ENCODE measurements at places on chromosomes 13 and 19.

GRCh38 chr13:67353941-67354340 is 123.8 kb upstream of the PCDH9 start:
- DNase-seq: no peak

DNA sequence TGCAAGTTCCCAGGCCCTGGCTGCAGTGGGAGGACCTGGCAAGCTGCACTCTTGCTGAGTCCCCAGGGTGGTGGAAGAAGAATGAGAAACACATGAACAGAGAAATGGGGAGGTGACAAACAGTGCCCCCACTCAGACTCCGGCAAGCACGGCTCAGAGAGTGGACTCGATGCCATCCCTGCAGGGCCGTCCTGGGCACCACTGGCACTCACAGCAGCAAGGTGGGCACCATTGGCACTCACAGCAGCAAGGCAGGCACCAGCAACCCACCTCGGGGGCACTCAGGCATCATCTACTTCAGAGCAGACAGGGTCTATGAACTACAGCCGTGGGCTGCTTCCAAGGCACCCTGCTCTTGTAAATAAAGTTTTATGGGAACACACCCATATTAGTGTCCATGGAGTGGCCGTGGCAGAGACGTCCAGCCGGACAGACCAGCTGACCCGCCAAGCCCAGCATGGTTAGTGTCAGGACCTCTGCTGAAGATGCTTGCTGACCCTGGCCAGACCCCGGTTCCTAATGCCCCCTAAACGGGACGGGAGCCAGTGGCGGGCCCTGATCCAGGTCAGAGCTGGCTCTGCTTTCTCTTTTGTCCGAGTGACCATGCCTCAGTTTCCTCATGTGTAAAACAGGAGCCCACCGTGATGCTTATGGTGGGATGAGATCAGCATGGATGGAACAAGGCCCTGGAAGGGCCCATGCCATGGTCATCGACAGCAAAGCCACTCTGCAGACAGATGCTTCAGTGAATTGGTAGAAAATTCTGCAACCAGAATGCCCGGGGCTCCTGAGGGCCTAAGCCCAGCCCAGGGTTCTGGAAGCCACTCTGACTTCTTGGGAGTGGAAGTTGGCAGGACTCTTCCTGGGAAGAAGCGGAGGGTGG is 2.1 kb upstream of the F10 start:
- DNase-seq: no peak

GRCh38 chr13:113996912-113997745 is 23.3 kb upstream of the C13orf46 start:
- DNase-seq: no peak

DNA sequence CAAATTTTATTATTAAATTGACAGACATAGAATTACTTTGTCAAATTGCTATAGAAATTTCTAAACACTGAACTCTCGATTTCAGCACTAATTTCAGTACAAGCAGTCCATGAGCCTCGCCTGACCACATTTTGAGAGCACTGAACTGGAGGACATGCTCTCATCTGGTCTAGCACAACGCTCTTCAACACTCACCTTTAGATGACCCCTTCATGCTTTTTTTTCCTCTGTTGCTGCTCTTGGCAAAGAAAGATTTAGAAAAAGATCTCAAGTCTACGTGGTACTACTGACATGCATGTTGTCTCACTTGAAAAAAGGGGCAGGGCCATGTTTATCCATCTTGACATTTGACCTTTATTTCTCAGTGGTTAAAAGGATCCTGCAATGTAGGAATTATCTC is 981.5 kb downstream of the DIAPH3 start:
- no peak for DNase-seq

DNA sequence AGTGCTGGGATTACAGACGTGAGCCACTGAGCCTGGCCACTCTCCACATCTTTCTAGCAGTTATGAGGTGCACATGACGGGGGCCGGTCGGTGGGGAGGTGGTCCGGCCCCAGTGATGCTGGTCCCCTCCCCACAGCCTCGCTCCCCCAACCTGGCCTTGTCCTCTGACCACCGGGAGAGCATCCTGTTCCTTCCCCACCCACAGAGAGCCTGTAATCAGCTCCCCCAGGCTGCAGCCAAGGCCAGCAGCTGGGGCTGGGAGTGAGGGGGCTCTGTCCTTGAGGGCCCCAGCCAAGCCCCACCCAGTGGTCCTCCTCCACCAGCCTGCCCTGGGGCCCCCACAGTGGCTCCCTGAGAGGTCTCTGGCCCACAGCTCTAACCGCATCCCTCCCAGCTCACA is 3.0 kb upstream of the INSL3 start:
- DNase-seq: no peak

DNA sequence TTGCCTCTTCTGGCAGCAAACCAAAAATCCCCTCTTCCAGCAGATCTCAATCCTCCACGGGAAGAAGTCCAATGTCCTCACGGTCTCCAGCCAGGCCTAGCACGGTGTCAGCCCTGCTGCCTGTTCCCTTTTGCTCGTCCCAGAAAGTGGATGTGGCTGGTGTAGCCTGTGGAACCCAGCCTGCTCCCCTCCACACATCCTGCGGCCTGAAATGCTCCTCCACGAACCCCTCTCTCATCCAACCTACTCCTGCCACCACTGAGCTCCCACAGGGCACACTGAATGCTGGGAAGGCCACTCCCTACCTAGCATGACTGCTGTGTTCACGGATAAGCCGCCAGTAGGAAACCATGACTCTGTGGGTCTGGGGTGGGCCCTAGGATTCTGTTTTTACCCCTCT is 3.0 kb downstream of the MBOAT7 start:
- DNase-seq: no peak

DNA sequence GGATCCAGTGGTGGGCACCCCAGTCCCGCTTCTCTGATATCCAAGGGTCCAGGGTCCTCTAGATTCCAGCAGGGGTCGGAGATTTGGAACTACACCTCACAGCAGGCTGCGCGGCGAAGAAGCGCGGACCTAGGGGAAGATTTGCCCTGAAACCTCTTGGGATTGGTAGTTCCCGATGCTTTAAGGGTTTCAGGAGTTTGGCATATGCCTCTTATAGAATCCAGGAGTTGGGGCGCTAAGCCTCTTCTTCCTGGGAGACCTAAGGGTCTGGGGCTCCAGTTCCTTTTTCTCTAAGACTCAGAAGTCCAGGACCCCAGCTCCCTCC is 349 bp downstream of the BCL2L12 start:
- DNase-seq: no peak

Data from SJSA1 (cell line).